Stimulated activated CD4-positive, alpha-beta T cell treated with anti-CD3 and anti-CD28 coated beads, Interleukin-2, amount 100 ng/mL, for 48 hours (primary cell): ENCODE measurements at places on chromosomes 7 and 10.

DNA sequence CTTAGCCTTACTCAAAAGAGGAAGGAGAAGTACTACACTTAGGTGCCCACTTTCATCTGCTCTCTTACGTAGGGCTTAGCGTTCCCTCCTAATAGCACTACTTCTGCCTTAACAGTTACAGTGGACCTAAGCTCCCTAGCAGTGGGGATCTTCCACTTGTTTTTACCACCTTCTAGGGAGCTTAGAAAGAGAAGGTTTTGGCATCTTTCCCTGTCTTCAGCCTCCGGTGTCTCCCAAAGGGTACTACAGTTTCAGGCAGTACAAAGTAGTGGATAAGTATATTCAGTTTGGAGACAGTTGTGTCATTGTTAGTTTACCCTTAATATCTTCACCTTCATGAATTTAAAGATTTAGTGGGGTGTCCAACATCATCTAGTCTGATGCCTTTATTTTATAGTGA, 14.6 kb downstream of the CHRM2 start:
- DNase-seq: no peak

- no peak for DNase-seq
These were observed 75.1 kb downstream of the CRPPA start for GRCh38 chr7:16345979-16346958.

DNA sequence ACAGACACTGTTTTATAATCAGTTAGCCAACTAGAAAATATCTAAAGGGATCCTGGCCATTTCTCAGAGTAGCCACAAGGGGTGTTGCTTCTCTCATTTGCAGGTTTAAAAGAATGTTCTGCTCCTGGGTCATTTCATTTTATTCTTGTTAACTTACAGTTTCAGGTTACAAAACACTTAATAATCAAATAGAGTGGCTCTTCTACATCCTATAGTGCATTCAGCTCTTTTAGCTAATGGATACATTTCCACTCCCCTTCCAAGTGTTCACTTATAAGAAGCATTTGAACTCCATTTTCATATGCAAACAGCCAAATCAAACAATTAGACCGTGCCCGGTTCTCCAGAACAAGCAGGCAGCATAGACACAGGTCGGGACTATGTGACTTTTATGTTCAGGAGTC, 117.5 kb downstream of the TRIL start:
- no peak for DNase-seq

DNA sequence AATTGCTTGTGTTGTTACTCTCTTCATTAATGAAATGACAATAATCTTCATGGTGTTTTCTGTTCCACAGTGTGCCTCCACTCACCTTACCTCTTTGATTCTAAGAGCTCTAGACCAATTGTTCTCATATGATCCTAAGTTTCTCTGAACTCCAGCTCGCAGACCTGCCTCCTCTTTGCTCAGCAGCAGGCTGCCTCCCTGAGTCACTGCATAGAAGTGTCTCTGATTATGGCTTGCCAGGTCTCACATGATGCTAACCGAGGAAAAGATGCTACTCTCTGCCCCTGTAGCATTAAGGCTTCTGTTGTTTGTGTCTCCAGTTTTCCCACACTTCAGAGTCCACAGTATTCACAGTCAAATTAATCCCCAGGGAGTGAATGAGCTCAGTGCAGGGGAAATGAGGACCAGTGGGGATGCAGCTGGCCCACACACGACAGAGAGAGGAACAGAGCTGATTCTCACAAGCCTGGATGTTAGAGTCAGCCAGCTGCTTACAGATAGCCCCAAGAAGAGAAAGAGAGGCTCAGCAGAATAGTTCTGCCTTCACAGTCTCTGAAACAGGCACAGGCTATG, 145.9 kb upstream of the EGR2 start:
- no peak for DNase-seq

GRCh38 chr10:14838582-14839304, 637 bp downstream of the HSPA14 start:
- DNase-seq: peak; percentile 16

DNA sequence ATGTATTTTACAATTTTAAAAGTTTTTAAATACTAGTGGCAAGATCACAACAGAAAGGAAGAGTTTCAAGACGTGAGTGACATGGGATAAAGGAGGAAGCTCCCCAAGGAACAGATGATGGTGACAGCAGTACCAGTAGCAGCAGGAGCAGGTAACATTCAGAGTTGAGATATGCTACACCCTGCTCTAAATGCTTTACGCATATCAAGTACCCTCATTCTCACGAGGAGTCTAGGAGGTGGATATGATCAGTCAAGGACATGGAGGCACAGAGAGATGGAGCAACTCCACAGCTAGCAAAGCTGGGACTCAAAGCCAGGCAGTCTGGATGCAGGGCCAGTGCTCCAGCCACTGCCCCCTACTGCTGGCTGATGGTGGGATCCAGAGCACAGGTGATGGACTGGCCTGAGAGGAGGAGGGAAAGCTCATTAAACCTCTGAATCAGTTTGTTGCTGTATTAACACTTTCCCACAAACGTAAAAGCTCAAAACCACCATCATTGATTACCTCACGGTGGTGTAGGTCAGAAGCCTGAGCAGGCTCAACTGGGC, 17.5 kb downstream of the RP9 start:
- DNase-seq: no peak

GRCh38 chr10:112744181-112745096, 205.6 kb upstream of the TCF7L2 start:
- no peak for DNase-seq

GRCh38 chr7:94261067-94261466, 133.6 kb upstream of the COL1A2 start:
- DNase-seq: no peak

DNA sequence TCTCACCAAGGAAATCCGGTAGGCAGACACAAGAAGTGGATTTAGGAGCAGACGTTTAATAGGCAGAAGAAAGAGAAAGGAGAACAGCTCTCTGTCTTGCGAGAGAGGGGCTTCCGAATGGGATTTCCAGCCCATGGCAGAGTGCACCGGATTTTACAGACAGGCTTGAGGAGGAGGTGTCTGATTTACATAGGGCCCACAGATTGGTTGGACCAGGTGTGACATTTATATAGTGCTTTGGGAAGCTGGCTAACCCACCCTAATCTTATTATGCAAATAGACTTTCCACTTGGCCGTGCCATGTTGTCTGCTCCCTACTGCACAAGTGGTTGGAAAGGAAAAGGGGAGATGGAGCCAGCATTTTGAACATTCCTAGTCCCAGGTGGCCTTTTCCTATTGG, 57.8 kb downstream of the ANKMY2 start:
- DNase-seq: no peak

DNA sequence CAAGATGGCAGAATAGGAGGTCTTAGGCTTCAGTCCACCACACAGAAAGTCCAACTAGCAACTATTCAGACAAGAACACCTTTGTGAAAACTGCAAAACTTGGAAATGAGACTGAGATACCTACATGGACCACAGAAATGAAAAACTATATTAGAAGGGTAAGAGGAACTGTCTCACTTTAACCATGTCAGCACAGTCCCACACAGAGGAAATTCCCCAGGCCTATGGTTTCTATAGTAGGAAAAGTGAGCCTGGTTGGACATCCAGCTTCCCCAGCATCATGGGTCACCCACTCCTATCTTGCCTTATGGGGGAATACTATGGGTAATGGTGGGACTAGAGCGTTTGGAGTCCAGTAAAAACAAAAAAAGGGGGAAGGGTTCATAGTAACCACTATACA, 38.8 kb upstream of the CDK6 start:
- no peak for DNase-seq

- DNase-seq: no peak
These were observed 372.6 kb downstream of the LRMDA start for GRCh38 chr10:75803816-75804552.

GRCh38 chr10:18439601-18440000, 211.8 kb downstream of the NSUN6 start:
- DNase-seq: no peak

DNA sequence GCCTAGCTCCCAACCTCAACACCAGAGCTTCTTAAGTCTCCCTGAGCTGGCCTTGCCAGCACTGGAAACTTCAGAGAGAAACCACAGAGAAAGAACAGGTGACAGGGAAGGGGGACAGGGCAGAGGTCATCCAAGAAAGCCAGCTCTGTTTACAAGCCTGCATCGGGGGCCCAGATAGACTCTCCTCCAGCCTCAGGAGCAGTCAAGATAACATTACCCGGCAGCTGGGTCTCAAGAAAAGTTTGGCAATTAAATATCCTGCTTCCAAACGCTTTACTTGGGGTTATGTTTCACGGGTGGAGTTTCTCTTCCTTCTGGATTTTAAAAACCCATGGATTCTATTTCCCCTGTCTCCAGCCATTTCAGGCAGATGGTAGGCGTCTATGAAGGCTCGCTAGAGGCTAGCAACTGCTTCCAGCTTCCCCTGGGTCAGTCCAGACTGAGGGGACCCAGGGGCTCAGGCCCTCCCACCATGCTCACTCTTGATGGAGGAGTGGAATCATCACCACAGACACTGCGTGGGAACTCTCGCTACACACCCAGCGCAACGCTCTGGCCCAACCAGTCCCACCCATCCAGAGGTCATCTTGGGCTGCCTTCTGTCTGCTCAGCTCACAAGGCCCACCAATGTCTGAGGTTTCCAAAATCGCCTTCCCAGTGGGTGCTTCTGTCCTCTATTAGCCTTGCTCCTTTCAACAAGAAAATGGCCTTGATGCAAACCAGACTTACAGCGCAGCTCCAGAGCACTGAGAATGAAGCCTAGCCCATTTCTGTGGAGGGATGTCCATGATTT, 48.8 kb downstream of the SH3PXD2A start:
- no peak for DNase-seq

GRCh38 chr7:88842201-88842600, 46.7 kb upstream of the TEX47 start:
- DNase-seq: no peak

- no peak for DNase-seq
These were observed 270.1 kb downstream of the CACNA2D1 start for GRCh38 chr7:82173400-82174021.

DNA sequence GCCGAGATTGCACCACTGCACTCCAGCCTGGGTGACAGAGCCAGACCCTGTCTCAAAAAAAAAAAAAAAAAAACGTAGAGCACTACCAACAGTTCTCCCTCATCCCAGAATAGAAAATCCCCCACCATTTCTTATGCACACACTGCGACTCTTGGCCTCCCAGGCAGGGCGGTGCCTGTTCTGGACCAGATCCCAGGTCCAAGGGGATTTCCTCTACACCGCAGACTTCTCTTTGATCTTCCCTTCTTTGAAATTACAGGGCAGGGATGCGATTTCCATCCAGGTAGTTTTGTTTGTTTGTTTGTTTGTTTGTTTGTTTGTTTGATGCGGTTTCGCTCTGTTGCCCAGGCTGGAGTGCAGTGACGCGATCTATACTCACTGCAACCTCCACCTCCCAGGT, 91.8 kb downstream of the SEPTIN14 start:
- no peak for DNase-seq

DNA sequence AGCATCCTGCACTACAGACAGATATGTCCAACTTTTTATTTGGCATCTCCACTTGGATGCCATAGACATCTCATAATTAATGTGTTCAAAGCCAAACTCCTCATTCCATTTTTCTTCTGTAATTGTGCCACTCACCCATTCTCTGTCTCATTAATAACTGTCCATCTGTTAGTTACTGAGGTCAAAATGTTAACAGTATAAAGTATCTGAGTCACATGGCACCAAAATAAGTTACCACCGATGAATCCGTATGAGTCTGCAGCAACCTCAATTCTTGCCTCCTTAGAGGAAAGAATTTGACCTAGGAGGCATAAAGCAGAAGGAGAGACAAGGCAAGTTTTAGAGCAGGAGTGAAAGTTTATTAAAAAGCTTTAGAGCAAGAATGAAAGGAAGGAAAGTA, 16.5 kb upstream of the NT5C3A start:
- no peak for DNase-seq

DNA sequence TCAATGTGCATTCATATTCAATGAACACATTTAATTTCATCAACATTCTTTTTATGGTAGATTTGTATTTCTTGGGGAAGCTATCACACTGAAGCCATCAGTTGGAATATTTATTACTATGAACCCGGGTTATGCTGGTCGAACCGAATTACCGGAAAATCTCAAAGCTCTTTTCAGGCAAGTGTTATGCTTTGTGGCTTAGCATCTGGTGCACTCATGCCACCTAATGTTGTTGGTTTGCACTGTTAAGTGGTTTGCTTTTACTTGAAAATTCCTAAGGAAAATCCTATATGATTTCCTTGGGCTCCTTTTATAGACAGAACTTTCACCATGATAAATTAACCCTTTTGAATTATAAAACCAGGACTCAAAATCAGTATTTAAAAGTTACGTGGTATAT, 147.9 kb downstream of the DNAH11 start:
- no peak for DNase-seq

- no peak for DNase-seq
These were observed 50.1 kb downstream of the PDGFA start for GRCh38 chr7:469563-469961.

DNA sequence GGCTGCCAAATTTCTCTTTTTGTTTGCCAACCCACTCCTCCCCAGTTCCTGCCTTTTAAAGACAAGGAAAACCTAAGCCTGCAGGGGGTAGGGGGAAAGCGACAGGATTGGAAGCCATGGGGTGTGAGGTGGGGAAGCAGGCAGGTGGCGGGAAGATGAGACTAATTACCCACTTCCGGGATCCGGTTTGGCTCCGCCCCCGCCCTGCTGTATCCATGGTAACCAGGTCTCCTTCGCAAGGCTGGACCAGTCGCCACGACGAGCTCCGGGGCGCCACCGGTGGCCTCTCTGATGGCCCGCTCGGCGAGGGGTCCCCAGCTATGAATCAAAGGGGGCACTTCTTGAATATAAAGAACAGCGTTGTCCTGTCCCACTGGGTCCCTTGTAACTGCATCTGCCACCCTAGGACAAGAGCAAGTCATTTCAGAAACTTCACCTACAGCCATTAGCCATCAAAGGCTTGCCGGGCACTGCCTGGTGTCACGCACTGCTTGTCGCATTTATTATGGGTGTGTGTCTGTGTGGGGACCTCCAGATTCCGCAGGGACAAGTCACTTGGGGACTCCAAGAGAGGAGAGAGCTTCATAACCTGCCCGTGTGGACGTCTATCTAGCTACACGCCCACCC, 55.4 kb upstream of the LMTK2 start:
- DNase-seq: peak; percentile 65

DNA sequence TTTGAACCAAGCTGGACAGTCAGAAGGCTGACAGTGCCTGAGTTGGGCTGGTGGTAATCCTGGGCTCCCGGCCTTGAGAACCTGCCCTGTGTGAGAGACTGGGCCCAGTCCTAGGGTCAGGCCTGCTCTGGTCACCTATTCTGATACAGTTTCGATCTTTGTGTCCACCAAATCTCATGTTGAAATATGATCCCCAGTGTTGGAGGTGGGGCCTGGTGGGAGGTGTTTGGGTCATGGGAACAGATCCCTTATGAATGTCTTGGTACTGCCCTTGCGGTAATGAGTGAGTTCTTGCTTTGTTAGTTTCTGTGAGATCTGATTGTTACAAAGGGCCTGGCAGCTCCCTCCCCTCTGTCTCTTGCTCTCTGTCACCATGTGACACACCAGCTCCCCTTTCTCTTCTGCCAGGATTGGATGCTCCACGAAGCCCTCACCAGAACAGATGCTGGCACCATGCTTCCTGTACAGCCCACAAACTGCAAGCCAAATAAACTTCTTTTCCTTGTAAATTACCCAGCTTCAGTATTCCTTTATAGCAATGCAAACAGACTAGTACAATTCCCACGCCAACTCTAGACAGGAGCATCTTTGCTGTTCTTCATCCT, 111.8 kb upstream of the ZNF438 start:
- no peak for DNase-seq
